ENCODE measurements at places on chromosomes 16 and 17.

DNA sequence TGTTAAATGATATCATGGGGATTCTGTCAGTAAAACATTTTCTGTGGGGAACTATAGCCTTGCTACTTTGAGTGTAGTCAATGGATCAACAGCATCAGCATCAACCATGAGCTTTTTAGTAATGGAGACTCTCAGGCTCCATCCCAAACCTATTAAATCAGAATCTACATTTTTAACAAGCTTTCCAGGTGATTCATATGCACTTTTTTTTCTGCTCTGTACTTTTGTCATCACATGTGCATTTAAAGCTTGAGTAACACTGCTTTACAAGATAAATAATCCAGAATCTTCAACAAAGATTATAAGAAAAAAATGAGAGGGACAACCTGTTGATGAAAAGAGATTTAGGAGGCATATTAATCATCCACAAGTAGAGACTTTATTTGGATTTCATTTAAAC, 23.5 kb downstream of the NUP93 start:
- no peak for DNase-seq

- peak; percentile 43 for DNase-seq
Measured at GRCh38 chr17:45334701-45335677, 18.2 kb upstream of the MAP3K14 start.

DNA sequence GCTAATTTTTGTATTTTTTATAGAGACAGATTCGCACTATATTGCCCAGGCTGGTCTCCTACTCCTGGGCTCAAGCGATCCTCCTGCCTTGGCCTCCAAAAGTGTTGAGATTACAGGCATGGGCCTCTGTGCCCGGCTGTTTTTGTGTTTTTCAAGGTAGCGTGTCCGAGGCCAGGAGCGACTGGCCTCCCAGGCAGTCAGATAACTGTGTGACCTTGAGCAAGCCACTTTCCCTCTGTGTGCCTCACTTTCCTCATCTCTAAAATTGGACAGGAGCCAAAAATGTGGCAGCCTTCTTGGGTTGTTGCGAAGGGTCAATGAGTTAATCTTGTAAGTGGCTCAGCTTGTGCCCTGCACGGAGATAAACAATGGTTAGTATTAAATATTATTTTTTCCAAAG, 2.4 kb downstream of the ABCC1 start:
- no peak for DNase-seq

DNA sequence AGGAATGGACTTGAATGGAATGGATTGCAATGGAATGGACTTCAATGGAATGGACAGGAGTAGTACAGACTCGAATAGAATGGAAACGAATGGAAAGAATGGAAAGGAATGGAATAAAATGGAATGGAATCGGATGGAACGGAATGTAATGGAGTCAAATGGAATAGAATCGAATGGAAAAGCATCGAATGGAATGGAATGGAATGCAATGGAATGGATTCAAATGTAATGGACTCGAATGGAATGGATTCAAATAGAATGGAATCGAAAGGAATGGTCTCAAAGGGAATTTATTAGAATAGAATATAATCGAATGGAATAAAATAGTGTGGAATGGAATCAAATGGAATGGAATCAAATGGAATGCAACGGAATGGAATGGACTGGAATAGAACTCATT, 484.9 kb upstream of the WSB1 start:
- no peak for DNase-seq

DNA sequence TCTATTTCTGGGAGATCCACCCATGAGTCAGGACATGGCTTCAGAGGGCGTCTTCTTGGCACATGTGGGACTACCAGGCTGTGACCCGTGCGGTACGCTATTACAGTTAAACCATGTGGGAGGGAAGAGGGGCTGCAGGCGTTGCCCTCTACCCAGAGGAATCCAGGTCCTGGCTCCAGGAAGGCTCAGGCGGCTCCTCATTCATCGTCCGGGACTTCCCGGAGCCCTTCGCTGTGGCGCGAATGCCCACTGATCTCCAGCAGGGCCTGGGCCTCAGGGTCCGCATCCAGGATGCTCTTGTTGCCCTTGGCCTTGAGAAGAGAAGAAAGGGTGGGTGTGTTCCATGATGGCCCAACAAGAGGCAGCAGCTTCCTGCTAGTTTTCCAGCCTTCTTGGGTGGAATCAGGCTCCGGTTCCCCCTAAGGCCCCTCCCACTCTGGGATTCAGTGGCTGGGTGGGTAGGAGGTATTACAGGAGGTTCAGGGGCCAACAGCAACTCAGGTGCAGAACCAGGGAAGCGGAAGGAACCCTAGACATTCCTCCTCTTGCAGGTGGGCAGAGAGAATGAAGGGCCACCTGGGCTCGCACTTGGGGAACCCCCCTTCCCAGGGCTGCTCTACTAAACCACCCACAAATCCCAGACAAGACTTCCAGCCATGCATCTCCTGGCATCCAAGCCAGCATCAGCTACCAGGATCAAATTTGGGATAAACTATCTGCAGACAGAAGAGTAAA, 24.6 kb downstream of the MEAK7 start:
- no peak for DNase-seq

DNA sequence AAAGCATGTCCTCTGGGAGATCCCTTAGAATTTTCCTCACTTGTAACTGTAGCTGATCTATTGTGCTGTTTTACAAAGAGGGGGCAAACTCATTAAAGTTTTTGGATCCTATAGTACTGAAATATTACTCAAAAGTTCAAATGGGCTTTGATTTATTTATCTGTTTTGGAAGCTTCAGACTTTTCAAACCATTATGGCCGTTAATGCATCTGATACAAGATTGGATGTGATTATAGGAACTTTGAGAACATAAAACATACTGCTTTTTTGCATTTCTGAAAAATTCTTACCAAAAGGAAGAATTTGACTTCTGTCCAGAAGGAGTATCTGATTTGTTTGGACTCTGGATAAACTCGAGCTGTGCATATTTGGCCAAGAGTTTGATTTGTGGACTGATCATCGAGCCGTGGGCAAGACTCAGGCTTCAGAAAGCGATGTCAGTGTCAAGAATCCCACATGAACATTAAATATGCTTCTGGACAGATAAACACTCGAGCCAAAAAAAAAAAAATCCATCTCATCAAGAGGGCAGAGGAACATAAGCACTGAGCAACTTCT, 8.2 kb upstream of the MARCHF10 start:
- DNase-seq, result no peak
